Smooth muscle cell of trachea (primary cell): ENCODE measurements at places on chromosomes 2 and 18. TPM values are rescaled to one million over a fixed set of nuclear protein-coding genes. Genes with fewer than 3 reads are reported as not detected.

The C2orf74 gene
- total RNA-seq: 6.5 and 8.9 TPM in 2 replicates

The MC2R gene
- not detected in 2 replicates for total RNA-seq

The DCDC2C gene
- not detected in 2 replicates for total RNA-seq

The CCL20 gene
- 2.2 TPM in 1 of 2 replicates, not detected in the other for total RNA-seq

The SAG gene
- total RNA-seq: not detected in 2 replicates

The GAL3ST2 gene
- 0.15 TPM in 1 of 2 replicates, not detected in the other for total RNA-seq

The KCNG2 gene
- 0.73 and 3.3 TPM in 2 replicates for total RNA-seq

The LCT gene
- total RNA-seq: under 0.01 TPM in 2 replicates

The DGUOK gene
- total RNA-seq: 56.6 and 66.2 TPM in 2 replicates

The R3HDM1 gene
- total RNA-seq: 6.3 and 18.6 TPM in 2 replicates

The TTLL4 gene
- total RNA-seq: 6.3 and 14.2 TPM in 2 replicates

The IL1RN gene
- total RNA-seq: 0.17 and 1.2 TPM in 2 replicates

The CCDC88A gene
- total RNA-seq: 47.1 and 88.4 TPM in 2 replicates

The COLEC12 gene
- 122 and 177 TPM in 2 replicates for total RNA-seq

The OXER1 gene
- total RNA-seq: 0.17 TPM in 1 of 2 replicates, not detected in the other

The MCM6 gene
- 11.9 and 31.1 TPM in 2 replicates for total RNA-seq

The CD8B gene
- not detected in 2 replicates for total RNA-seq

The NRP2 gene
- 12.2 and 18.5 TPM in 2 replicates for total RNA-seq

The CRYGC gene
- total RNA-seq: not detected in 2 replicates

The GALR1 gene
- under 0.01 TPM in 1 of 2 replicates, not detected in the other for total RNA-seq

The CD8B2 gene
- total RNA-seq: not detected in 2 replicates

The KCNG3 gene
- total RNA-seq: under 0.01 TPM in 1 of 2 replicates, not detected in the other

The MEP1B gene
- 0.17 TPM in 1 of 2 replicates, not detected in the other for total RNA-seq

The ERFE gene
- total RNA-seq: 3.6 and 4.2 TPM in 2 replicates

The NAT8 gene
- total RNA-seq: not detected in 2 replicates

The EFR3B gene
- total RNA-seq: 0.73 and 0.83 TPM in 2 replicates

The IL36RN gene
- total RNA-seq: not detected in 2 replicates

The RNF144A gene
- 0.99 and 2.0 TPM in 2 replicates for total RNA-seq

The SPDYA gene
- total RNA-seq: 1.2 and 2.3 TPM in 2 replicates

The ANKMY1 gene
- 7.0 and 8.4 TPM in 2 replicates for total RNA-seq

The EN1 gene
- not detected in 2 replicates for total RNA-seq

The PJVK gene
- 2.0 and 2.5 TPM in 2 replicates for total RNA-seq

The MAPK4 gene
- not detected in 2 replicates for total RNA-seq

The STAT4 gene
- total RNA-seq: 0.99 and 1.2 TPM in 2 replicates

The CYP1B1 gene
- 31.1 and 184 TPM in 2 replicates for total RNA-seq

The LIMS3 gene
- total RNA-seq: 2.3 TPM in 1 of 2 replicates, not detected in the other

The BOLL gene
- not detected in 2 replicates for total RNA-seq

The RIT2 gene
- not detected in 2 replicates for total RNA-seq

The NGEF gene
- total RNA-seq: 0.44 and 4.3 TPM in 2 replicates

The C2orf78 gene
- not detected in 2 replicates for total RNA-seq

The IMMT gene
- 45.5 and 67.5 TPM in 2 replicates for total RNA-seq

The MRPS5 gene
- 39.9 and 41.2 TPM in 2 replicates for total RNA-seq

The SRD5A2 gene
- not detected in 2 replicates for total RNA-seq

The G6PC2 gene
- not detected in 2 replicates for total RNA-seq

The CACNB4 gene
- 0.73 and 1.2 TPM in 2 replicates for total RNA-seq

The FIGN gene
- total RNA-seq: 1.2 and 2.3 TPM in 2 replicates

The PARD6G gene
- total RNA-seq: 0.73 and 5.8 TPM in 2 replicates

The NCKAP5 gene
- total RNA-seq: 1.8 and 3.5 TPM in 2 replicates

The SP140 gene
- total RNA-seq: 0.33 and 0.87 TPM in 2 replicates

The ACTR2 gene
- 81.0 and 161 TPM in 2 replicates for total RNA-seq

The TNP1 gene
- total RNA-seq: not detected in 2 replicates

The HOXD10 gene
- not detected in 2 replicates for total RNA-seq

The SP100 gene
- 106 and 119 TPM in 2 replicates for total RNA-seq

The ITGB1BP1 gene
- 55.9 and 62.1 TPM in 2 replicates for total RNA-seq
